ENCODE measurements at places on chromosomes 1 and 21.

- DNase-seq: no peak
These were observed 23.0 kb upstream of the SAMSN1 start for GRCh38 chr21:14569026-14569621.

- no peak for DNase-seq
These were observed 1352.9 kb downstream of the NCAM2 start for GRCh38 chr21:22351076-22351475.

DNA sequence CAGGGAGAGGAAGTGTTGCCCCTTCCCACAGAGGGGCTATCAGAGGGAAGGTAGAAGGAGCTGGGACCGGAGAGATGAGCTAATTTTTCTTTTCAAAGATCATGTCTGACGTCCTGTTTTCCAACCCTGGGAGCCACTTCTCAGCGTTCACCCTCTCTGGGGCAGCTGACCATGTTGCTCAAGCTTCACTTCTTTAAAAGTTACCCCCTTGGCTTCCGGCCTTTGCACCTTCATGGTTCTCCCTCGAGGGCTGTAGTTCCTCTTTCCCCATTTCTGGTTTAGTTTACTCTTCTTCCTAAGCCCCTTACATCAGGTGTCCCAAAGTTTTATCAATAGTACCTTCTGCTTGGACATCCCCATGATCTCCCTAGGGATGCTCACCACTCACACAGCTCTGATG lies 23.8 kb upstream of the CSF1 start:
- DNase-seq: no peak

DNA sequence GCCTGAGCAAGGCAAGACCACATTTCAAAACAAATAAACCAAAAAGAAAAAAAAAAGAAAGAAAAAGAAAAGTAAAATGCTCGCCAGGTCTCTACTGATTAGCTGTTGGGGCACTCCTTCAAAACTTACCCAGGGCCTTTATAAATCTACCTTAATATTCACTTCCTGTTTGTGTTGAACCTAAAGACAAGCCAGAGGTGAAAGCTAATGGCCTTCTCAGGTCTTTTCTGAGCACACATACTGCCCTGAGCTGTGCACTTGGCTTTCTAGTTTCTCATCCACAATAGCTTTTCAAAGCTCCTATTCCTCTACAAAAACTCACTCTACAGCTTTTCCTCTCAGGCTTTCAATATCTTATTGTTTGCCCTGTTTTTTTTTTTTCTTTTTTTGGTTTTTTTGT lies 50.5 kb downstream of the RNF115 start:
- no peak for DNase-seq

- peak; percentile 71 for DNase-seq
These were observed 2.7 kb downstream of the PYGO2 start for GRCh38 chr1:154958681-154959425.

DNA sequence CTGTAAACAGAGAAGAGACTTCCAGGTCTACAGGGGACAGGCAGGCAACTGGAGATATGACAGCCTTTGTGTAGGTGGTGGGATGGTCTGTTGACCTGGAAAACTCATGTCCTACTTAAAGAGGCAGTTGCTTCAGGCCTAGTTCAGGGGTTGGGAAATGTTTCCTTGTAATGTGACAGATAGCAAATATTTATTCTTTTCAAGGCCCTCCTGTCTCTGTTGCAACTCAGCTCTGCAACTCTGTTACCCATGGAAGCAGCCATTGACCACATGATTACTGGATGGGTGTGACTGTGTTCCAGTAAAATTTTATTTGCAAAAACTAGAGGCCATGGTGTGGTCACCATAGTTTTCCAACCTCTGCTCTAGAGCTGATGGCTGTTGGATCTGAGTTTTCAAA lies 341.9 kb downstream of the PTBP2 start:
- no peak for DNase-seq

DNA sequence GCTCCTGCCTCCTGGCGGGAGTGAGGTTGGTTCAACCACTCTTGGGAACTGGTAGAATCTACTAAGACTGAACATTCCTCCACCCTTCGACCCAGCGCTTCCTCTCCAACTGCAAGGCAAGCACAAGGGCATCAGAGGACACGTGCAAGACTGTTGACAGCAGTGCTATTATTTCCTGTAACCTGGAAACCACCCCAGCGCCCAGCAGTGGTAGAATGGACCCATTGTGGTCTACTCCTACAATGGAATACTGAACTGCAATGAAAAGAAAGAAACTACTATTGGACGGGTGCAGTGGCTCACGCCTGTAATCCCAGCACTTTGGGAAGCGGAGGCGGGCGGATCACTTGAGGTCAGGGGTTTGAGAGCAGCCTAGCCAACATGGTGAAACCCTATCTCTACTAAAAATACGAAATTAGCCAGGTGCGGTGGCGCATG lies 33.0 kb upstream of the TARDBP start:
- DNase-seq: no peak

- DNase-seq: no peak
These were observed 63.0 kb upstream of the PRDX6 start for GRCh38 chr1:173414136-173414535.

GRCh38 chr21:45809421-45809820 lies 165.9 kb downstream of the PCBP3 start:
- peak; percentile 51 for DNase-seq

DNA sequence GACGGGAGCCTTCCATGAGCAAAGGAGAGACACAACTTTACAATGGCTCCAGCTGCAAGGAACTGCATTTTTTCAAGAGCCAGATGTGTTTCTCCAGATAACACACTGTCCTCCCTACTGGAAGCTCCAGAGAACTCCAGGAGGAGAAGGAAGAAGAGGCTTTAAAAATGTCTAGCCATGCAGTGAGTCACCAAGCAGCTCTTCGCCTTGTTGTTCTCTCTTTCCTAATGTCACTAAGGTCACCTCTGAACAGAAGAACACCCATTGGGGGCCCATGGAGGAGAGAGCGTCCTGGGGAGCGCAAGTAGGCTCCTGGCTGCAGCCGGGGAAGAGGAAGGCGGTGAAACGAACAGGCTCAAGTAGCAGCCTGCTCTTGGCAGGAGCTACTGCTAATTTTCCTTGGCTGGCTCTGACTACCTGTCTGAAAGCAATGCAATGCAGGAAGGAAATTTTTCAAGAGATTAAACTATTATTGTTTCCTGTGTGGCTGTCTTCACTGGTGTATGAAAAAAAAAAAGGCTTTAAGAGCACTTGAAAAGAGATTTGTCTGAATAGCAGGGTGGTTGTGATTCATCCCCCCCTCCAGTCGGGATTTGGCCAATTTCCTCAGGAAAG lies 321.9 kb downstream of the SETD4 start:
- no peak for DNase-seq

- no peak for DNase-seq
These were observed 24.6 kb upstream of the CGN start for GRCh38 chr1:151486557-151486956.

GRCh38 chr1:67683766-67684525 lies 1.1 kb upstream of the GADD45A start:
- peak; percentile 57 for DNase-seq

GRCh38 chr1:63435161-63435560 lies 67.7 kb downstream of the ALG6 start:
- no peak for DNase-seq

DNA sequence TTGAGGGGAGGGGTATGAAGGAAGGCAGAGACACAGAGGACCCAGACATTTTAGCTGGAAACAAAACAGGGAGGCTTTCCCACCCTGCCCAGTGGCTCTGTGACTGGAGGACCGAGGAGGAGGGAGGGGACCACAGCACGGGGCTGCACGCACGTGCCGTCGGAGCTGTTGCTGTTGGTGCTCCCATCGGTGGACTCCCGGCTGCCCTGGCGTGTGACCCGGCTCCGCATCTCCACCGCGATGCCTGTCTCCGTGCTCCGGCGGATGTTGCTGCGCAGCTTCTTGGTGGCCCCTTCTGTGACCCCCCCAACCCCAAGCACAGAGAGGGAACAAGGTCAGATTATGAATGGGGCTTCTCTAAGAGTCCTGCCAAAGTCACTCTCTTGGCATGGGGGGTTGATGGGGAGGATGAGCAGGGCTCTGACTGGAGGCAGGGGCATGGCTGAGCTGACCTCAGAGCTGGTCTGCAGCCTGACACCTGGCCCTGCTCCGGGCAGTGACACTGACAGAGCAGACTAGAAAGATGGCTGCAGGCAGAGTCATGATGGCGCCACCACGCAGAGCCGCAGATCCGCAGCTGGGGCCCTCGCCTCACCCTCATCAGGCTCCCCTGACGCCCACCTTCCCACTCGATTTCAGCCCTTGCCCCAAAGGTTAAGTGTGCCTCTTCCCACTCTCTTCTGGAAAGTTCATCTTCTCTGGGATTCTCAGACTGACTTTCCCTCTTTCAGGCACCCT lies 29.6 kb downstream of the RIMS3 start:
- DNase-seq: peak; percentile 16

DNA sequence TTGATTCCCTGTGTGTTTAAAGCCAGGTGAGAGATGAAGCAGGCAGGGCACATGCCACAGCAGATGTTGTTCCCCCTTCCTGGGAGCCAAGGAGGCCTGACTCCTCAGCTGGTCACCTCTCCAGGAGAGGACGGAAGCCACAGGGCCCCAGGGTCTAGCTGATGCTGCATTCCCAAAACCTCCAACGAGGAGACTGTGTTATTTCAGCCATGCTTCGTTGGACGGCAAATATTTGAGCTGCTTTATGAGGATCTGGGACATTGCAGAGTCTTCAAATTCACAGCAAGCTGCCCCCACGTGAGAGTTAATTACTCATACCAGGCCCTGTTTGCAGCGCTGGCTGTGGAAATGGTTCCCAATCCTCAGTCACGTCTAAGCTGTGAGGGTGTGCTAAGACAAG lies 85.3 kb downstream of the CDC7 start:
- peak; percentile 95 for DNase-seq

DNA sequence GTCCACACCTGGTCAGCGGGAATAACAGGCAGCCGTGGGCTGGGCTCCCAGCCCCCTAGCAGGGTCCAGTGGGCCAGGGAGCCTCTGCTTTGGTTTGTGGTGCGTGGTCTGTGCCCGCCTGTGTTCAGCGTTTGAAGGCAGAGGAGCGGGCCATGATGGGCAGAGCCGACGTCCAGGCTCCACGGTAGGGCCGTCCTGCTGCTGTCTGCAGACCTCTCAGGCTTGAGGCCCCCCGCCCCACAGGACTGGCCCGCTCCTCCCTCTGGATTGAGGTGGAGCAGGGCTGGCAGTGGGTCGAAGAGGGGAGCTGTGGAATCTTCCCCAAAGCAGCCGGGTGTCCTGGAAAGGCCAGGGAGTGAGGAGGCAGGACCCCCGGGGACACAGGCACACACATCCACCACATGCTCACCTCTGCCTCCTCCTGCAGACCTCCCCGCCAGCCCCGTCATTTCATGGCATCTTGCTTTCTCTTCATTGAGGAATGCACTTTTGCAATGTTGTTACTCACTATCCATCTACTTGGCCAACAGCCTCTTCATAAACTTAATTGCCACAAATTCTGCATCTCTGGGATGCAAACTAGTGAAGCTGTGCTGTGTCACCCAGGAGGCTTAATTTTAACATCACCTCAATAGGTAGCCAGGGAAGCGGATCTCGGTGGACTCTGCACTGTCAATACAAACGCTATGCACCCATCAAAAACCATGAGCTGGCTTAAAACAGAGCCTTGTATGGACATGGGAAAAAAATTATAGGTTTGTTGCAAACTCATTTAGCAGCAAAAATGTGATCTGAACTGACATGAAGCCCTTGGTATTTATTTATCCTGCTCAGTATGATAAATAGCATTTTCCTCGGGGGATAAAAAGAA lies 85.9 kb downstream of the PDE9A start:
- DNase-seq: no peak

- DNase-seq: peak; percentile 45
These were observed 105.9 kb upstream of the C21orf91 start for GRCh38 chr21:17925000-17925610.

DNA sequence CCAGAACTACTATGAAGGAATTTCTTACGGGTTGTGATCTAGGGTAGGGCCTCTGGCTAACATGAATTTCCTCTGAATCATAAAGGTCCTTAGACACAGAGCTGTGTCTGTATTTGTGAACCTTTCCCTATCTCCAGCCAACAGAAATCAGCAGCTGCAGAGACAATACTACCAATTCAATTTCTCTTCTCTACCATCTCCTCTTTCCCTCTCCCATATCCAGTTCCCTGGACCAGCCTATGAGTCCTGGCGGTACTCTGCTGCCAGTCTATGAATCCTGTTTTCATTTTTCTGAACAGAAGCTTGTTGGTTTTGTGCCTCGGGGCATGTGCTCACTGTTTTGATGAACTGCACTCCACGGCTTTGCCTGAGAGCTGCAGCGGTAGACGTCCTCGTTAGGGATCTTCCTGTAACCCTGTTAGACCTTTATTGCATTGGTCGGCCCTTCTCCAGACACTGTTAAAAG lies 458.0 kb upstream of the VAMP3 start:
- DNase-seq: peak; percentile 50

- DNase-seq: no peak
These were observed 206.9 kb downstream of the LMO4 start for GRCh38 chr1:87535551-87535950.

DNA sequence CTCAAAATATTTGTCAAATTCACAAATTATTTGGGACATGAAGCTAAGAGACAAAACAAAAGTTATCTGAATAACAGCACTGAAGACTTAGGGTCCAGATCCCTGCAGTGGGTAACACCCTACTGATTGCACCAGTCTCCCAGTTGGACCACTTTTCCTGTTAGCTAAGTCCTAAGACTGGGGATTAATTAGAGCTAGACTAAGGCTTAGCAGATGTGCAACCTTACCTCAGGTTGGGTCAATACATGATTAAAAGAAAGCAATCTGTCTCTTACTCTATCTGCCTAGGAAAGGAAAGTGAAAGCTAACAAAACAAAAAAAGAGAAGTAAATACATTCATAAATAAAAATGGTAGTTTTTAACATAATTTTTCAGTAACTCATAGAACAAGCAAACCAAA lies 737.2 kb upstream of the CHRM3 start:
- DNase-seq: no peak

DNA sequence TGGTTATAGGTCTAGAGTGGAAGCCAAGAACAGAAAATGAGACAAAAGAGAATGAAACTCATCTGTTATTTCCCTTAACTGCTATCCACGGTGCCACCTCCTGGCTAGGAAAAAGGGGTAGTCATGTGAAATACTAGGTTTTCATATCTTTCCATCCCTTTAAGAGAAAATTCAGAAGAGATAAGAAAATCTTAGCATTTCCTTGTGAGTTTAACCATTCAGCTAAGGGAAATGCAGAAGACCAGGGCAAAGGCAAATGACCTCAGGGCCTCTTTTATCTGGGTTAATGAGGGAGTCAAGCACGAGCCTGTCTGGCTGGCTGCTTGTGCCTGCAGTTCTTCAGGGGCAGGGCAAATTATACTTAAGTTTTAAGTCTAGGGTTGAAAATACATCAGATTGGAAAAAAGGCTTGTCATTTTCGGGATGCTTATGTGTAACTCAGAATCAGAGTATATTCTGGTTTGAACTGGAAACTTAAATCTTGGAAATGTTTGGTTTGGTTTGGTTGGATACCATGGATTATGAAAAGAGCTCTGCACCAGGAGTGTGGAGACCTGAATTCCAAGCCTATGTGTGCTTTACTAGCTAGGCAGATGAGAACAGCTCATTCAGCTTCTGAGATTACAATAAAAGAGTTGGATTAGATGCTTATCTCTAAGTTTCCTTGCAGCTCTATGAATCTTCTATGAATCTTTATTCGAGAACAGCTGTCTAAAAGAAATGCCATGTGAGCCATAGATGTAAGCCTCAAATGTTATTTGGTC lies 19.9 kb downstream of the NIBAN1 start:
- DNase-seq: no peak

- no peak for DNase-seq
These were observed 16.5 kb upstream of the OVAAL start for GRCh38 chr1:180542113-180542837.

All from kidney (tissue), 22 donors.